ENCODE measurements at places on chromosomes 11 and 22. TPM values are rescaled to one million over a fixed set of nuclear protein-coding genes. Genes with fewer than 3 reads are reported as not detected.

Gene PNPLA5
- 8.2 TPM for total RNA-seq

Gene TYMP
- total RNA-seq, result 0.46 TPM

Gene PRG3
- total RNA-seq, result not detected

Gene KRTAP5-11
- total RNA-seq, result not detected

Gene TSPAN18
- total RNA-seq, result 10.2 TPM

Gene SOX6
- not detected for total RNA-seq

All from H1 (cell line).